Activated T-cell treated with anti-CD3 and anti-CD28 coated beads, Interleukin-2, amount 50 U/mL, for 24 hours (primary cell): ENCODE measurements at places on chromosomes 4 and X.
A peak's percentile ranks its signal among the peaks of the same experiment; 100 is the strongest.

- peaks cover 23% of the 10 kb centered on the region for H3K4me1 ChIP-seq
- peak overlapping the region; percentile 69 for H3K4me3 ChIP-seq
- peaks cover 65% of the 10 kb centered on the region for H3K27me3 ChIP-seq
- peak overlapping the region; percentile 88 for H3K27ac ChIP-seq
Measured at GRCh38 chrX:149829751-149830191, 48.0 kb downstream of the MAGEA9 start.

- H3K27me3 ChIP-seq = peaks cover 30% of the 10 kb centered on the region
- H3K36me3 ChIP-seq = no peaks in the 10 kb centered on the region
- H3K4me3 ChIP-seq = no peak overlapping the region
- peaks cover 7% of the 10 kb centered on the region for H3K4me1 ChIP-seq
Measured at GRCh38 chrX:57138674-57139073, 1.5 kb upstream of the SPIN2A start.

GRCh38 chrX:101657495-101657894, 2.2 kb downstream of the ARMCX2 start:
- H3K36me3 ChIP-seq = no peaks in the 10 kb centered on the region
- H3K27me3 ChIP-seq = peaks cover 24% of the 10 kb centered on the region
- H3K27ac ChIP-seq = no peak overlapping the region
- H3K4me3 ChIP-seq = no peak overlapping the region
- H3K4me1 ChIP-seq = peaks cover 22% of the 10 kb centered on the region
- DNase-seq = no peak

- H3K27ac ChIP-seq = no peak overlapping the region
- H3K4me1 ChIP-seq = no peaks in the 10 kb centered on the region
- H3K36me3 ChIP-seq = no peaks in the 10 kb centered on the region
- peaks cover 76% of the 10 kb centered on the region for H3K27me3 ChIP-seq
- no peak overlapping the region for H3K4me3 ChIP-seq
- DNase-seq = no peak
Measured at GRCh38 chrX:50697691-50698090, 116.3 kb downstream of the SHROOM4 start.

DNA sequence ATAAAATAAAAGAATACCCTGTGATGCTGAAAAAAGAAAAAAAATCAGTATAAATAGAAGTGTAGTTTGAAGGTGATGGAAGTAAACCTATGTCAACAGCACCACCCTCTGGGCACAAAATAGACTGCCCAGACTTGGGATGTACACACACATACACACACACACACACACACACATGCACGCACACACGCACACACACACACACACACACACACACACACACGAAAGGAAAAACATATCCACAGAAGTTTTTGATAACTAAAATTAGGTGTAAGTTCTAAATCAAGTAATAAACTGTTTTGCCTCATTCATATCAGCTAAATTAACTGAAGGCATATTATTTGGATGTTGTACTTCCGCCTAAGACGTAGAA, 40.5 kb downstream of the ANXA5 start:
- H3K27me3 ChIP-seq = no peaks in the 10 kb centered on the region
- H3K36me3 ChIP-seq = no peaks in the 10 kb centered on the region
- no peak overlapping the region for H3K4me3 ChIP-seq
- no peak for DNase-seq
- no peak overlapping the region for H3K27ac ChIP-seq

GRCh38 chrX:2371026-2371711, 129.6 kb downstream of the DHRSX start:
- H3K36me3 ChIP-seq = peaks cover 52% of the 10 kb centered on the region
- no peak for DNase-seq
- H3K4me3 ChIP-seq = no peak overlapping the region
- no peaks in the 10 kb centered on the region for H3K27me3 ChIP-seq
- H3K27ac ChIP-seq = no peak overlapping the region

DNA sequence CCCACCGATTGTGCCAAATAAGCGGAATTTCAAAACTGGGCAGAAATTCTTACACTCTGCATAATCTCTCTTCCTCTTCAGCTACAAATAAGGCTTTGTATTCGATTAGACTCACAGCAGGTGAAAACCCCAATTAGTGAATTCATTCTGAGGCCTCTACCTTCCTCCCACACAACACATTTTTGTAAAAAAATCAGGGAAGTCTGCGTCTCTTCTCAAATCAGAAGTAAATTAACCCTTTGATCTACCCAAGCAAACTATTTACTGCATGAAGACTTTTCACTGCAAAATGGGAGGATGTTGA, 200.6 kb upstream of the FTHL17 start:
- no peaks in the 10 kb centered on the region for H3K36me3 ChIP-seq
- no peak overlapping the region for H3K27ac ChIP-seq
- H3K4me3 ChIP-seq = no peak overlapping the region
- peaks cover 29% of the 10 kb centered on the region for H3K27me3 ChIP-seq

- H3K27me3 ChIP-seq = no peaks in the 10 kb centered on the region
- H3K36me3 ChIP-seq = no peaks in the 10 kb centered on the region
- no peak overlapping the region for H3K27ac ChIP-seq
- no peak for DNase-seq
Measured at GRCh38 chr4:152308951-152309350, 226.9 kb downstream of the FBXW7 start.

DNA sequence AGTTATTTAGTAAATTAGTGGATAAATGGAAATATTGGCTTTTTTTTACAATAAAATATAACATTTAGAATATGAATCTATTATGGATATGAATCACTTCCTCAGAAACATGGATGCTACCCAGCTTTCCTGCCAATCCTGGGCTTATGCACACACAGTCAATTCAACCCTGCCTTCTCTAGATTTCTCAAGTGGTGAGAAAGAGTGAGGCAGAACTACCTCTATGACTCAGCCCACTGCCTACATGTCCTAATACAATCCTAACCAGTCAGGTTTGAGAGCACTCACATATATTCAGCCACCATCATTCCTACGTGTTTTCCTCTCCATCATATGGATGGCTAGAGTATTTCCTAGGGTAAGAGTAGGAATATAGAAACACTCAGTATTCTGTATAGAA, 91.1 kb upstream of the ANKRD50 start:
- DNase-seq = no peak
- H3K4me3 ChIP-seq = no peak overlapping the region
- H3K4me1 ChIP-seq = peaks cover 1% of the 10 kb centered on the region
- H3K36me3 ChIP-seq = no peaks in the 10 kb centered on the region
- no peak overlapping the region for H3K27ac ChIP-seq
- peaks cover 3% of the 10 kb centered on the region for H3K27me3 ChIP-seq

- no peaks in the 10 kb centered on the region for H3K4me1 ChIP-seq
- H3K36me3 ChIP-seq = no peaks in the 10 kb centered on the region
- no peak for DNase-seq
- no peaks in the 10 kb centered on the region for H3K27me3 ChIP-seq
- H3K4me3 ChIP-seq = no peak overlapping the region
Measured at GRCh38 chr4:128757712-128758111, 51.8 kb upstream of the JADE1 start.

GRCh38 chr4:155973639-155974475, 20.2 kb upstream of the CTSO start:
- no peak overlapping the region for H3K4me3 ChIP-seq
- no peak overlapping the region for H3K27ac ChIP-seq
- H3K4me1 ChIP-seq = no peaks in the 10 kb centered on the region
- peaks cover 17% of the 10 kb centered on the region for H3K27me3 ChIP-seq
- no peaks in the 10 kb centered on the region for H3K36me3 ChIP-seq

- no peak overlapping the region for H3K27ac ChIP-seq
- H3K4me3 ChIP-seq = no peak overlapping the region
- H3K36me3 ChIP-seq = no peaks in the 10 kb centered on the region
- peaks cover 36% of the 10 kb centered on the region for H3K4me1 ChIP-seq
Measured at GRCh38 chrX:15160558-15161095, 109.3 kb downstream of the ASB9 start.

DNA sequence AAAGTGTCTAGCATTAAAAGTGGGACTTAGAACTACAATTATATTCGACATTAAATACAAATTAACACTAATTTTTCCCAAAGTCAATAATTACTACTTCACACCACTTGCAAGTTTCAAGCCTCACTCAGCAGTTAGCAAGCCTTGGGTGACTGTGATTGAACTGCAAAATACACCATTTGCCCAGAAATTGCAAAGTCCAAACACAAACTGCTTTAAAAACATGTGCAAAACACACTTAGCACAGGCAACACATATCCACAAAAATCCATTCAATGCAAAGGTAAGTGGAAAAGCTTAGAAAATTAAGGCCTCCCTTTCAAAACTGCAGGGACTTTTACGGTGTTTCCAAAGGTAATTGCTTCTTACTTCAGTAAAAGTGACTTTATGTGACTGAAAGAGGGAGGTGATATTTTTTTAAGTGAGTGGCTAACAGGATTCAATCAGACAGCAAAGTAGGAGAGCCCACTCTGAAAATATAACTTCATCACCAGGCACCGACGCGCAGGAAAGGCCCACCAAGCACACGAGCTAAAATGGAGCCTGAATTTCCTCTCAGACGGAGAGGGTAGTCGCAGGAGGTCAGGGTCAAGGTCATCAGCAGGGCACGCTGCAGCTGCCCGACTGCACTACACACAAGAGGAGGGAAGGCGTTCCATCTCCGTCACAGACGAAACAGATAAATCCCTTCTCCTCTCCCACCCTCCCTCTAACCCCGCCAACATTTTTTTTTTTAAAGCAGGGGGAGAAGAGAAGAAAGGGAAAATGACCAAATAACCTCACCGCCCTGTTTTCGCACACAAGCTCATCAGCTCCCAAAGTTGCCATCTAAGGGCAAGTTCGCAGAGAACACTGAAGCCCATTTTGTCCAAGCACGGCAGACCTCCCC, 3.1 kb downstream of the ZNF827 start:
- H3K27me3 ChIP-seq = no peaks in the 10 kb centered on the region
- peaks cover 67% of the 10 kb centered on the region for H3K4me1 ChIP-seq
- H3K4me3 ChIP-seq = peak overlapping the region; percentile 98
- H3K36me3 ChIP-seq = peaks cover 42% of the 10 kb centered on the region

DNA sequence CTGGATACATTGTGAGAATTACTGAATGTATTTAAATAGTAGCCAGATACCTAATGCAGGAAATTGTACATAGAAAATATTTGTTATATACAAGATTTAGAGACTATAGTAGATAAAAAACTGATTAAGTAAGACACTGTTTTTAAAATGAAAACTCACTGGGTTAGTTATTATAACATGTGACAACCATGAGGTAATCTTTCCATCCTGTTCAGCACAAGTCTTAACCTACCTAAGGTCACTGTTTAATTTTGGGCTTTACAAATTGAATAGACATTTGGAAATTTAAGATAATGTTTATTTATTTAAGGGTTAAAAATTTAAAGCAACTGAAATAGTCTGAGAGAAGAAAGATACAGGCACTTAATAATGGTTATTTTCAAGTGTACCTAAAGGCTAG, 102.1 kb downstream of the STIM2 start:
- peaks cover 53% of the 10 kb centered on the region for H3K36me3 ChIP-seq
- H3K27me3 ChIP-seq = no peaks in the 10 kb centered on the region
- no peak for DNase-seq

DNA sequence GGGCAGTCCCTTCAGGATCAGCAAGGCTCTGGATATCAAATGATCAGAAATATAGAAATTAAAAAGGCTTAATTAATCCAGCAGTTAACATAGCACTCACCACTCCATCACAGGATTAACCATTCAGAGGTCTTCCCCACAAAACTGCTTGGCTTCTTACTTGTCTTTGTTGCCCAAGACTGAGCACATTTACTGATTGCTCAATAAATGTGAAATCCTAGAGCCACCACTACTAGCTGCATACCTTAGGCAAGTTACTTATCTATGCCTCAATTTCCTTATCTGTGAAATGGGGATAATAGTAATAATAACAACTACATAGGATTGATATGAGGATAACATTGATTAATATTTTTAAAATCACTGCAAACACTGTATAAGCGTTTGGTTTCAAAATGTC, 124.2 kb downstream of the ARHGAP6 start:
- no peak overlapping the region for H3K4me3 ChIP-seq
- no peak overlapping the region for H3K27ac ChIP-seq

DNA sequence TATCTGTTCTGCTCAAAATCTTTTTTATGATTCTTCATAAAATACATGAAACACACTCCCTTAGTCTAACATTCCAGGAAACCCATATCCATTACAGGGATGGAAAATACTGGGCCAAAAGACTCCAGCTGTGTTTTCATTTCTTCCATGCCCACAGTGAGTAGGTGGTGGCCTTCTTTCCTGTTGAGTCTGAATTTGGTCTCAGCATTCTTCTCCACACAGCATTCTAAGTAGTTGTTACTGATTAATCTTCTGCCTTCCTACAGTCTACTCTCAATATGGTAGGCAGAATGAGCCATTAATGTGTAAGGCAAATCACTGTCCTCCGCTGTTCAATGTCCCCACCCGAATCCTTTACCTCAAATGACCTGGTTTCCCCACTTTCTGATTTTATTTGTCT, 370.6 kb upstream of the RPS6KA3 start:
- no peaks in the 10 kb centered on the region for H3K4me1 ChIP-seq
- no peak overlapping the region for H3K4me3 ChIP-seq
- peaks cover 50% of the 10 kb centered on the region for H3K27me3 ChIP-seq
- no peak overlapping the region for H3K27ac ChIP-seq

GRCh38 chr4:71962622-71963264, 69.1 kb upstream of the NPFFR2 start:
- H3K4me3 ChIP-seq = no peak overlapping the region
- no peak overlapping the region for H3K27ac ChIP-seq
- H3K27me3 ChIP-seq = no peaks in the 10 kb centered on the region
- H3K4me1 ChIP-seq = no peaks in the 10 kb centered on the region
- no peaks in the 10 kb centered on the region for H3K36me3 ChIP-seq

GRCh38 chr4:76591992-76592391, 157.0 kb downstream of the SHROOM3 start:
- no peaks in the 10 kb centered on the region for H3K36me3 ChIP-seq
- no peak overlapping the region for H3K4me3 ChIP-seq
- no peak for DNase-seq
- H3K4me1 ChIP-seq = no peaks in the 10 kb centered on the region
- no peak overlapping the region for H3K27ac ChIP-seq
- peaks cover 49% of the 10 kb centered on the region for H3K27me3 ChIP-seq

DNA sequence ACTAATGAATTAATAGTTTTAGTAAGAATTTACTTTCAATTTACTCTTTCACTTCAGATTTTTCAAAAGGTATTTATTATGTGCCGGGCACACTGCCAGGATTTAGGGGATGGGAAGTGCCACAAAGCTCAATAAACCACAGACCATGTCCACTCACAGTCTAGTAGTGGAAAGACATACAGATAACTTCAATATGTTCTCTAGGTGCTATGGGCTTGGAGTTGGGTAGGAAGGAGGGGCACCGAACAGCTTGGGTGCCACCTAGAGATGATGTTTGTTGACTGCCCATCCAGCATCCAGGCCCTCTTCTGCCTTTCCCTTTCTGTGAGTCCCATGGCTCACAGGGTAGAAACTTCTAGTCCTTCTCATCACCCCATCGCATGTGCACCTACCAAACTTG, 17.8 kb downstream of the MFAP3L start:
- no peaks in the 10 kb centered on the region for H3K36me3 ChIP-seq
- H3K4me3 ChIP-seq = no peak overlapping the region
- H3K4me1 ChIP-seq = peaks cover 6% of the 10 kb centered on the region
- DNase-seq = no peak
- no peak overlapping the region for H3K27ac ChIP-seq

- DNase-seq = no peak
- H3K27ac ChIP-seq = no peak overlapping the region
- H3K27me3 ChIP-seq = peaks cover 37% of the 10 kb centered on the region
Measured at GRCh38 chrX:109936598-109936997, 66.3 kb upstream of the TMEM164 start.
